CD14-positive monocyte (primary cell): ENCODE measurements at places on chromosomes 11 and 22.
A peak's percentile ranks its signal among the peaks of the same experiment; 100 is the strongest.

DNA sequence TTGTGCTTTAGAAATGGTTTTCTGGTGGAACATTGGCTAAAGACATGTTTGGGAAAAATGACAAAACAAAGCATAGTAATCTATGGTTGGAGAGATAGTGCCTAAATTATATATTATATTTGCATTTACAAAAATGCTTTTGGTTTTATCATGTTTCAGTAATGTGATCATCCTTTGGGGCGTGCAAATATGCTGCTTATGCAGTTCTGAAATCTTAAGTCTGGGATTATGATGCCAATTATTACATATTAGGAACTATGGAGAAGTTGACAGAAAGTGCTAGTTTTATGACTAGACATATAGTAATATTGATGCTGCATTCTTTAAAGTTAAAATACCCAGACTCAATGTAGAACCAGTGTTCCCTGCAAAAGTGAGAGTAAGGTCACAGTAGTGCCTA is 655.0 kb downstream of the METTL15 start:
- DNase-seq = no peak

DNA sequence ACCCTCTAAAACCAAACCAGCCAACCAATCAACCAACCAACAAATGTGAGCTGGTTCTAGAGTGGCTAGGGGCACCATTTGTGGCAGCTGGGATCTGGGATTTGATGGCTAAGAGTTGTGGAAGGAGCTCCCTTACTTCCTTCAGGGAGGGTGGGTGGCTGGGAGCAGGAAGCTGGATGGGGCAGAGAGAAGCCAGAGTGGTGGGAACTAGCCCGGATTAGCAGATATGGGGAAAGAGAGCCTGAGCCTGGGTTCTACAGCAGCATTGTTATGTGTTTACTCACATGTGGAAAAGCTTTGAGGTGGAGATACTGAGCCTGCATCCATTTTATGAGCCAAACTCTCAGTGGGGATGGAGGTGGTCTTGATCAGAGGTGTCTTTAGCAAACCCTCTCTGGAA is 30.9 kb upstream of the THY1 start:
- DNase-seq = no peak

DNA sequence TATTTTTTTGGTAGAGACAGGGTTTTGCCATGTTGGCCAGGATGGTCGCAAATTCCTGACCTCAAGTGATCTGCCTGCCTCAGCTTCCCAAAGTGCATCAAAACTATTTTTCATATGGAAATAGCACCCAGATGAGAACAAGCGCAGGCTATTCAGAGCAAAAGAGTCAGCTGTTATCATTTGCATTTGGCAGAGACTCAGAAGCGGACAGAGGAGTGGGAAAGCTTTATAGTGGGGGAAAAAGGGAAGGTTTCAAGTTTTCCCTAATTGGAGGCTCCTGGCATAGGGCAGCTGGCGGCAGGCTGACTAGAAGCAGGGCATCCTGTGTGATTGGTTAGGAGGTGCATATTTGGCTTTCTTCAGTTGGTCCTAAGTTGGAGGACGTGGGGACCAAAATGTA is 20.2 kb downstream of the ATG13 start:
- DNase-seq = no peak

GRCh38 chr11:70873736-70874412 is 378.5 kb downstream of the SHANK2 start:
- no peak for DNase-seq

- no peak for DNase-seq
Observed at GRCh38 chr11:70489276-70489675, 90.9 kb downstream of the CTTN start.

GRCh38 chr11:11842421-11843008 is 743 bp downstream of the USP47 start:
- DNase-seq = peak; percentile 68

DNA sequence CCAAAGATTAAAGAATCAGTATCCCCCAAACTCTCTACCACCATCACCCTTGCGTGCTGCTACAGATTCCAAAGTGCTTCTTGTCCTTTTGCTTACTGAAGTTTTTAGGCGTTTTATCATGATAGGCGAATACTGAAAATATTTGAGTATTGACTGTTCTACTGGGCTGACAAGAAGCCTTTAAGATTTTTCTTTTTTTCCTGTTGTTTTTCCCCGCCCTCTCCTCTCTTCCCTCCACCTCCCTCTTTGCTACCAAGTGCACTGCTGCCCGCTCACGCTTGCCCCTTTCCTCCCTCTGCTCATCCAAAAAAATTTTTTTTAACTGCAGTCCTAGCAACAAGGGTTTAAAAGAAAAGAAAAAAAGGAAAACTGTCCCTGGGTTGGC is 679 bp downstream of the SPCS2 start:
- DNase-seq = no peak

DNA sequence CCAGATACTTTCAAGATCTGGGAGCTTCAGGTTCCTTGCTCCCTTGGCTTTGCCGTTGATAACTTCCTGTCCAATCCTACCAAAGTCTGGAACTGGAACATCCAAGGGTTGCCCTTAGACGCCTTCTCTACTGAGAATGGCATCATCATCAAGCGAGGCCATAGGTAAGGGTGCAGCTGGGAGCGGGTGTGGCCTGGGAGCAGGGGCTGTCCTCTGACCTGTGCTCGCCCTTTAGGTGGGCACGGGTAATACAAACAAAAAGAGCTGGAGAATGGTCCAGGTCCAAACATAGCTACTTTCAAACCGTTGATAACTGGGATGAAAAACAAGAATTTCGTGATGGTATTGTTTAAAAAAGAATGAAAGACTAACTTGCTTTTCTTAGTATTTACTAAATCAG is 25.0 kb downstream of the CASP12 start:
- DNase-seq = no peak

GRCh38 chr22:27761000-27761399 is 40.6 kb downstream of the MN1 start:
- peak; percentile 14 for DNase-seq

GRCh38 chr22:44088976-44089570 is 65.0 kb downstream of the PARVB start:
- no peak for DNase-seq

DNA sequence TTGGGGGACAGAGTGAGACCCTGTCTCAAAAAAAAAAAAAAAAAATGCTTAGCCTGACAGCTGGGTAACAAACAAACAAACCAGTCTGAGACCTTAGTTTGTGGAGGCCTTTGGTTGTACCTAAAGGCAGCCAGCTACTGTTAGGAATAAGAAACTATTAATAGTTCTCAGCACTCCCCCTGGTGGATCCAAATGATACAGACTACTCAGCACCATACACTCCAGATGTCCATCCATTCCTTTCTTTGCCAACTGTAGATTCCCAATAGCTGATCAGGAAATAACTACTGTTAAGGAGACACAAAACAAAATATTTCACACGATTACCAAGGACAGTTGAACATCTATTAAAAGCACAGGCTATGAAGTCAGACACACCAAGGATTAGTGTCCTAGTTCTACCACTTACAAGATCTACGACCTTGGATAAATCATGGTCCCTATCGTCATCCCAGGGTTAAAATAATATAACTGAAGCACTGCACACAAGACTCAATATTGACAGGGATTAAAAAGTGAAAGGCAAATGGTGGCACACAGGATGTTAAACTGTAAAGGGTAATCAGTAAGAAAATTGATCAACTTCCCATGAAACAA is 17.2 kb downstream of the CLDN25 start:
- peak; percentile 4 for DNase-seq

DNA sequence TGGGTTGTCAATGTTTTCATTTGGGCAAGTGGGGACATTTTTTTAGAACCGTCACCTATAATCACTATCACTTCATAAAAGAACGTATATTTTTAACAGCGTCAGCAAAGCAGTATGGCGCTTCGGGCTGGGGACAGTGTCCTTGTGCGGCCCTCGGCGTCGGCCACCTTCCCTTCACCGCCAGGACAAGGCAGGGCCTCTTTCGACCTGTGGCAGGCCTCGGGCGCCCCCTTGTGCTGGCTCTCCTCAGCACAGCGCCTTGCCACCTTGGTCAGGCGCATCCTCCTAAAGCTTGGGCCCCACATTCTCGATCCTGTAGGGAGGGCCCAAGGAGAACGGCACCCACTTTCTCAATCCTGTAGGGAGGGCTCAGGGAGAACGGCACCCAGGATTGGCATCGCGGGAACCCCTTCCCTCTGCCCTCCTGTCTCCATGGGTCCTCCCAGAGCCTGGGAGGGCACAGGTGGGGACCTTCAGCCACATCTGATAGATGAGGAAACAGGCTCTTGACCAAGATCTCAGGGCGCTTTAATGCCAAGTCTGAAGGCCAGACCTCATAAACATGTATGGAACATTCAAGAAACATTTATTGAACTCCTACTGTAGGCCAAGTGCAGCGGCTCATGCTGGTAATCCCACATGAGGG is 11.5 kb upstream of the FADD start:
- peak; percentile 18 for DNase-seq

DNA sequence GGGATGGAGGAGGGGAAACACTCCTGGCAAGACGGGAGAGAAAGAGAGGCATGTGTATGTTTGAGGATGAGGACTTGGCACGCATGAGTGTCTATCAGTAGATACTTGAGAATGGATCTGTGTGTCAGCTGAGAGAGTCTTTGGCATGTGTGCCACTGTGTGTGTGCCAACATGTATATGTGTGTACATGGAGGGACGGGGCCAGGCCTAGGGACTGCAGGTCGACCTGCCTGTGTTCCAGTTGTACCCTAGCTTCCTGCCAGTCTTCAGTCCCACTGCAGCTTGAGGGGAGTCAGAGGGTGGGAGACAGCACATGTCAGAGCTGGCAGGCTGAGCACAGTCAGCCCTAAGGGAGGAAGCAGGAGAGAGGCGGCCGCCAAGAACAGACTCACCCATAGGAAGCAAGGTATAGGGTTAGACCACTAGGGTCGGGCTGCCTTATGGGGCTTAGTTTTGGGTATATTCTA is 5.6 kb downstream of the CLCF1 start:
- DNase-seq = no peak

DNA sequence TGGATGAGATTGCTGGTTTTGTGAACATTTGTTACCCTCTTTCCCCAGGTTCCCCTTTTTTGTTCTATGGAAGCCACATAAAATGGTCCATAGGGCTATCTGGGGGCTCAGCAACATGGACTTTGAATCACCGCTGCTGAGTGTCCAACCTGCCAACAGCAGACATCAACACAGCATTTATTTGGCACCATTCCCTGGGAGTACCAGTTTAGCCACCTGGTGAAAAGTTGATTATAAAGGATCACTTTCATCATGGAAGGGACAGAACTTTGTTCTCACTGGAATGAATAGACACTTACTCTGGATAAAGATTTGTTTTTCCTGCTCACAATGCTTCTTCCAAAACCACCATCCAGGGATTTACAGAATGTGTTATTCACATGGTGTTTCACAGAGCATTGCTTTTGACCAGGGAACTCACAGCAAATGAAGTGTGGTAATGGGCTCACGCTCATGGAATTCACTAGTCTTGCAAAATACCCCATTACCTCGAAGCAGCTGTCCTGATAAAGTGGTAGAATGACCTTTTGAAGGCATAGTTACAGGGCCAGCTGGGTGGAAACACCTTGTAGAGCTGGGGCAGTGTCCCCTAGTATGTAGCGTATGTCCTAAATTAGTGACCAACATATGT is 43.9 kb downstream of the ADM start:
- no peak for DNase-seq

DNA sequence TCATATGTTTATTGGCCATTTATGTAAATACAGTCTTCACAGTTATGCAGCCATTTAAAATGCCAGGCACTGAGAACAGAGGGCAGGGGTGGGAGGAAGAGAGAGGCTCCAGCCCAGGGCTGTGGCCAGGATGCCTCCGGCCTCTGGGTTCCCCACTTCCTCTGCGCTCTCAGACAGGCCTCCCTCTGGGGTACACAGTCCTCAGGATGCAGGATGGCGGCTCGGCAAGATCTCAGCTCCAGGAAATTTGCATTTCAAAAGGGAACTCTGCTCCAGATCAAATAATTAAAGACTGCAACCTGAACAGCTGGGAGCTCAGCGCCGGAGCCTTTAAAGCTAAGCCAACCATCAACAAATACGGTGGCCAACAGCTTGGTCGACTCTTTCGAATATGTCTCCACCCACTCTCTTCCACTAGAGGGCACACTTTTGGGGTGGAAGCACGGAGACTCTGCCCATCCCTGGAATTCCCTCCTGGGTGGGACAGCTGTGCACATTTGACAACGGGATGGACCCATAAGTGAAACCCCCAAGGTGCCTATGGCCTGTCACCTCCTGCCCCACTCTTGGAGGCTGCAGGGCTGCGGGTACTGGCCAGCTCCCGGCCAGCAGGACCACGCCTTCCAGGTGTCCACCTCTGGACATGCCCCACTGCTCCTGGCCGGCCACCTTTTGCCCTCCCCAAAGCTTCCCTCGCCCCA is 1044.7 kb downstream of the BRD1 start:
- no peak for DNase-seq

- DNase-seq = no peak
Observed at GRCh38 chr11:71940561-71941219, 11.8 kb downstream of the RNF121 start.

DNA sequence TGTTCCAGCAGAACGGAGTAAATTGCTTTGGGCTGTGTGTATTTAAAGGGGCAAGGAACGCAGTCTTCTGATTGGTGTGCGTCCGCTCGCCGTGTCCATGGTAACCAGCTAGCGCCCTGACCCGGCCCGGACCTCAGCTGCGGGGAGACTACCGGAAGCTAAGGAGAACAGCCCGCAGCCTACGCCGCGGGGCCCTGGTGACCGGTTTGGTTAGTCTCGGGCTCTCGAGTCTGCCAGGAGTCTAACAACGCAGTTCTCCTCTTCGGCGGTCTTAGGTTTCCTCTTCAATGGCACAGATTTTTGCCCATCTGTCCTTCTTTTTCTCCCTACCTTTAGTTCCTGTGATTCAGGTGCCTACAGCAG is 3.5 kb upstream of the OR56A3 start:
- no peak for DNase-seq

- no peak for DNase-seq
Observed at GRCh38 chr22:26632422-26633155, 10.8 kb downstream of the CRYBA4 start.

DNA sequence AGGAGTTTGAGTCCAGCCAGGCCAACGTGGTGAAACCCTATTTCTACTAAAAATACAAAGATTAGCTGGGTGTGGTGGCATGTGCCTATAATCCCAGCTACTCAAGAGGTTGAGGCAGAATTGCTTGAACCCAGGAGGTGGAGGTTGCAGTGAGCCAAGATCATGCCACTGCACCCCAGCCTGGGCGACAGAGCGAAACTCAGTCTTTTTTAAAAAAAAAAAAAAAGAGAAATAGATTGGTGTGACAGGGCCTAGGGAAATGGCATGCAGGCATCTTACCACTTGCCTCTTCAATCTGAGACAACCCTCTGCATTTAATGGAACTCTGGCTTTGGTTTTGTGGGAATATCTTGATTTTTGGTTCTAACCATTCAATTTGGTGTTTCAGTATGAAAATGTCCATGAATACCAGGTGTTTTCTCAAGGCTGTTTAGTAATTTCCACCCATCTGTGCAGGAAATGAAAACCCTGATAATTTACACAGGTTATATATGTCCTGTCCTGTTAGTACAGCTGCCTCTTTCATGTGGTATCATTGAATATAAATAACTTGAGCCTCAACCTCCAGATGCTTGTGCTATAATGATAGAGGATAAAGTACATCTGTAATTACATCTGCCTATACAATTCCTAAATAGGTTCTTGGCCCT is 8.4 kb downstream of the XBP1 start:
- no peak for DNase-seq
